ENCODE measurements at places on chromosomes 16 and 17.

DNA sequence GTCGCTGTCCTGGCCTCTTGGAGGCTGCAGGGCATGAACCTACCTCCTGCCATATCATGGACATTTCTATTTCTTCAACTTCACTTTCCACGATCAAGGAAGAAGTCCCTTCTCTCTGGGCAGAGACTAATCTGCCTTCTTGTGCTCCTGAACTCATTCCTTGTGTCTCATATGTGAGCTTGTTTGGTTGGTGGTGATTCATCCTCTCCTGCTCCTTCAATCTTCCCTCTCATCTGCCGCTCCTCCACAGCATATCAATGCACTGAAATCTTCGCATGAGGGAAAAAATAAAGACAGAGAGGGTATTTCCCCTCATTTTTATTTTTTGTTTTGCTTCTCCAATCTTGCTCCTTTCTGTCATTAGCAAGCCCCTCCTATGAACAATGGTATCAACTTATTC is 571.7 kb upstream of the GOT2 start:
- DNase-seq: no peak

DNA sequence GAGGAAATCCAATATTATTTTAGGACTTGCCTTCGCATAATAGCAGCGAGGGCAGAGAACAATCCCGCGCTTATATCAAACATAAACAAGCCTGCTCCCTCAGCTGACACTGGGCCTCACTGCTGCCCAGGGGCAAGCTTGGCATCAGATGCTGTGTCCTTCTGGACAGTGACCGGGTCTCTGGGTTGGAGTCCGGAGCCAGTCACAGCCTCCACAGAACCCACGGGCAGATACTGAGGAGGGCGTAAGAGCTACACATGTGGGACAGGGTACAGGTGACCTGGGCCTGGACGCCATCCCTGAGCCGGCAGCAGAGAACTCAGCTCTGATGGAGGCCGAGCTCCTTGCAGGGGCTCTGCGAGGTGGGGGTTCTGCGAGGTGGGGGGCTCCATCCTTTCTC is 14.7 kb upstream of the ZNF469 start:
- no peak for DNase-seq

GRCh38 chr17:76793775-76794174 is 55.9 kb downstream of the MFSD11 start:
- peak; percentile 33 for DNase-seq

- no peak for DNase-seq
Observed at GRCh38 chr17:14545156-14545906, 244.4 kb downstream of the HS3ST3B1 start.

- DNase-seq: peak; percentile 92
Observed at GRCh38 chr17:48492401-48493298, 38.2 kb downstream of the HOXB1 start.

DNA sequence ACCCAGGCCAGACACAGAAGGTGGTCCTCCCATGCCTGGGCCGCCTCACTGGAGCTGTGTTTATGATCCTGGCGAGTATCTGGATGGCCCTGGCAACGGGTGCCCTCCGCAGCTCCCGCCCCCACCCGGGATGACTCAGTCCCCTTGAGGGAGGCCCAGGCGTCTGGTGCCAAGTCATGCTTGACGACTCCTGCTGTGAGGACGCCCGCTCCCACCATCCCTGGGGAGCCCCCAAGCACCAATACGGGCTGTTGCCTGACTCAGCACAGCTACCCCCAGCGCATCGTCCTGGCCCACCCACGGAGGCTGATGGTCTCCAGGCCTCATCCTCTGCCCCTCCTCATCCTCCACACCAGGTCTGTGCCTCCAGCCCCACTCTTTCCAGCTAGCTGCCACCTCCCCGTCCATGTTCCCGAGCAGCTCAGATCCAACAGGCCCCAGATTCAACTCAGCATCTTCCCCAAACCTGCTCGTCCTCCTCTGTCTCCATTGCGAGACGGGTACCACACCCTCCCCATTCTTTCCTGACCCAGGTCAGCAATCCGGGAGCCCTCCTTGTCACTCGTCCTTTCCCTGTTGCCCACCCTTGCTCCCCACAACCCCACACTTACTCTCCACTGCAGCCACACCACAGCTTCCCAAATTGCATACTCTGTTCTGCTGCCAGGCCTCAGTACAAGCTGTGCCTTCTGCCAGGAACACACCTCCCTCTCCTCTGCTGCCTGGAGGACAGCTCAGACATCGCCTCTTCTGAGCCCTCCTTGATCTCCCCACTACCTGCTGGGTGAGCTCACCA is 2.6 kb downstream of the CAMKK1 start:
- DNase-seq: peak; percentile 94
